Regular cardiac myocyte (primary cell): ENCODE measurements at places on chromosomes 13 and 19. TPM values are rescaled to one million over a fixed set of nuclear protein-coding genes. Genes with fewer than 3 reads are reported as not detected.

Gene LRRC8E
- total RNA-seq: 2.3 and 2.8 TPM in 2 replicates

Gene POU2F2
- total RNA-seq: 0.19 and 0.56 TPM in 2 replicates

Gene ZNF223
- total RNA-seq: 4.2 and 5.4 TPM in 2 replicates

Gene ATCAY
- not detected in 2 replicates for total RNA-seq

Gene MYH14
- total RNA-seq: under 0.01 TPM in 1 of 2 replicates, not detected in the other
